Osteoblast (primary cell): ENCODE measurements at places on chromosomes 16 and 17. TPM values are rescaled to one million over a fixed set of nuclear protein-coding genes. Genes with fewer than 3 reads are reported as not detected.

Gene G6PC1
- not detected in 2 replicates for total RNA-seq

Gene CA7
- total RNA-seq = not detected in 2 replicates

Gene SLC5A10
- total RNA-seq = not detected in 2 replicates

Gene HBQ1
- total RNA-seq = not detected in 2 replicates

Gene ERCC4
- 9.0 and 10.9 TPM in 2 replicates for total RNA-seq

Gene OTOP3
- total RNA-seq = not detected in 2 replicates

Gene VAC14
- total RNA-seq = 72.7 and 83.7 TPM in 2 replicates
